NT2/D1 (cell line): ENCODE measurements at places on chromosomes 12 and 14.

- DNase-seq = no peak
These were observed 106.9 kb upstream of the ATF7IP start for GRCh38 chr12:14258575-14258940.

DNA sequence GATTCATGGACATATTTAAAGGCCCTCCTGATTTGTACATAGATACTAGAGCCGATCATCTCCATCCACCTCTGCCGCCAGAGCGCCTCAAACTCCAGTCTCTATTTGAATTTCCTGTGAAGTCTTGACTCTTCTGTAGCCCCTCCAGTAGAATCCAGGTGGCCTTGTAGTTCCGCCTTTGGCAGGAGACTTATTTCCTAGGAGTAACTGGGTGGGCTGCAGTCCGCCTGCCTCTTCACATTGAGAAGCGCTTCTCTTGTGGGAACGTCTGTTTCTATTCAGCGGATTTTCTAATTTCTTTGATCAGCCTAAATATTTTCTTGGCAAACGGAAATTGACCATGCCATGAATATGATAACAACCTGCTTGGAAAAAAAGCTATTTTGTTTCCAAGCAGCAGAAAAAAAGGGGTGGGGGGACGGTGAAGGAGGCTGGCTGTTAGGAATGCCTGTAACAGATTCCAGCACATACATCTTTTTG, 9.0 kb upstream of the SIX1 start:
- no peak for DNase-seq

GRCh38 chr12:52178984-52179383, 12.8 kb downstream of the KRT80 start:
- DNase-seq = no peak

GRCh38 chr14:61591862-61592261, 103.5 kb upstream of the HIF1A start:
- DNase-seq = no peak

GRCh38 chr14:24260026-24260779, 2.8 kb downstream of the TGM1 start:
- DNase-seq = no peak

DNA sequence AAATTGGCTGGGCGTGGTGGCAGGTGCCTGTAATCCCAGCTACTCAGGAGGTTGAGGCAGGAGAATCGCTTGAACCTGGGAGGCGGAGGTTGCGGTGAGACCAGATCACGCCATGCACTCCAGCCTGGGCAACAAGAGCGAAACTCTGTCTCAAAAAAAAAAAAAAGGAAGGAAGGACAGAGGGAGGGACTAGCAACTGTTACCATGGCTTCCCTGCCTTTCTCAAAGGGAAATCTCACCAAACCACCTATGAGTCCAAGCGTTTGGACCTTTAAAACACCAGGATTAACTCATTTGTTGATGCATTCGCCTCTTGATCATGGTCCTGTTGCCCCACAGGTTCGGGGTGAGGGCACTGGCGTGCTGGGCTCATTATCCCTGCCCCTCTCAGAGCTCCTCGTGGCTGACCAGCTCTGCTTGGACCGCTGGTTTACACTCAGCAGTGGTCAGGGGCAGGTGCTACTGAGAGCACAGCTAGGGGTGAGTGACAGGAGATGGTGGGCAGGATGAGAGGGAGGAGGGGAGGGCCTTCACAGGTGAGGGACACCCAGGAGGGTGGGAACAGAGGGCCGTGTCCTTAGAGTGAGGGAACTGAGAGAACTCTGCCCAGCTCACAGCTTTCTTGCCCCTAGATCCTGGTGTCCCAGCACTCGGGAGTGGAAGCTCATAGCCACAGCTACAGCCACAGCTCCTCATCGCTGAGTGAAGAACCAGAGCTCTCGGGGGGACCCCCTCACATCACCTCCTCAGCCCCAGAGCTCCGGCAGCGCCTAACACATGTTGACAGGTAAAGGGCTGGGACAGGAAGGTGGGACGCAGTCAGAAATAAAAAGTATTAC, 10.2 kb upstream of the MYL6B start:
- no peak for DNase-seq

DNA sequence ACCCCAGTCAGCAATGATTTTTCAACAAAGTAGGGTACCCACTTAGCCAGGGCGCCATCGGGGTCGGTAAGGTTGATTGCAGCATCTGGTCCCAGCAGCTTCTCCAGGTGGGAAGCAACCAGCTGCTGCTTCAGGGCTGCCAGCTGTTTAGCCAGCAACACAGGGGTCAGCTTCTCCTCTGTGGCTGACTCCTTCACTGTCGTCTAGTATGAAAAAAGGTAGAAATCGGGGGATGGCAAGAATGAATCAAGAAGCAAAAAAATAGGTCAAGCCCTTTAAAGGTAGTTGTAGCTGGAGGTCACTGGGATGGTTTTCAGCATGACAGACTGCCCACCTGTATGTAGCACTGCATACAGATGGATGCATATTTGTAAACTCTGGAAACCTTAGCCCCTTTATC, 11.6 kb downstream of the MBD6 start:
- no peak for DNase-seq

- DNase-seq = no peak
These were observed 997 bp downstream of the CYP27B1 start for GRCh38 chr12:57765698-57766463.

GRCh38 chr12:121446750-121447149, 46.8 kb downstream of the RNF34 start:
- DNase-seq = no peak

GRCh38 chr14:101598571-101599233, 37.4 kb downstream of the DIO3 start:
- no peak for DNase-seq

DNA sequence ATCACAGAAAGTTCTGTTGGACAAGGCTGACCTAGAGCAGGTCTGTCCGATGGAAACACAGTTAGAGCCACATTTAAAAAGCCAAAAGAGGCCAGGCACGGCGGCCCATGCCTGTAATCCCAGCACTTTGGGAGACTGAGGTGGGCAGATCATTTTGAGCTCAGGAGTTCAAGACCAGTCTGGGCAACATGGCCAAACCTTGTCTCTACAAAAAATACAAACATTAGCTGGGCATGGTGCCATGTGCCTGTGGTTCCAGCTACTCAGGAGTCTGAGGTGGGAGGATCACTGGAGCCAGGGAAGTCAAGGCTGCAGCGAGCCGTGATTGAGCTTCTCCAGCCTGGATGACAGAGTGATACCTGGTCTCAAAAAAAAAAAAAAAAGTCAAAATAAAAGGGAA, 14.9 kb downstream of the UBE3B start:
- DNase-seq = no peak

DNA sequence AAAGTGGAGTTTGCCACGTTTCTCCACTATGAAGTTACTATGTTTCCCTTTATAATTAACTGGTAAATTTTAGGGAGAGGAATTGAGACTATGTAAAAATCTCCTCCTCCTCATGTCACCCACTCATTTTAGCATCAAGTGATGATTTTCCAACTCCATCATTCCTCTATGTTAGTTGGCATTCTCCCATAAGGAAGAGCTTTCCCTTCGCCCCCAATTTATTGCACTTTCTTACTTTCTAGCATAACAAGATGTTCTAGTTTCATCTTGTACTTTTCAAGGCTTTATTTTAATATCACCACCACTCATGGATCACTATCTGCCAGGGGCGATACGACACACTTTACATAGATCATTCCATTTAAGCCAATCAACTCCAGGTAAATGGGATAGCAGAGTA, 97.1 kb downstream of the RPS6KA5 start:
- DNase-seq = no peak

- DNase-seq = no peak
These were observed 14.7 kb downstream of the STON2 start for GRCh38 chr14:81385419-81385818.
